ENCODE measurements at places on chromosomes 1 and 21.

DNA sequence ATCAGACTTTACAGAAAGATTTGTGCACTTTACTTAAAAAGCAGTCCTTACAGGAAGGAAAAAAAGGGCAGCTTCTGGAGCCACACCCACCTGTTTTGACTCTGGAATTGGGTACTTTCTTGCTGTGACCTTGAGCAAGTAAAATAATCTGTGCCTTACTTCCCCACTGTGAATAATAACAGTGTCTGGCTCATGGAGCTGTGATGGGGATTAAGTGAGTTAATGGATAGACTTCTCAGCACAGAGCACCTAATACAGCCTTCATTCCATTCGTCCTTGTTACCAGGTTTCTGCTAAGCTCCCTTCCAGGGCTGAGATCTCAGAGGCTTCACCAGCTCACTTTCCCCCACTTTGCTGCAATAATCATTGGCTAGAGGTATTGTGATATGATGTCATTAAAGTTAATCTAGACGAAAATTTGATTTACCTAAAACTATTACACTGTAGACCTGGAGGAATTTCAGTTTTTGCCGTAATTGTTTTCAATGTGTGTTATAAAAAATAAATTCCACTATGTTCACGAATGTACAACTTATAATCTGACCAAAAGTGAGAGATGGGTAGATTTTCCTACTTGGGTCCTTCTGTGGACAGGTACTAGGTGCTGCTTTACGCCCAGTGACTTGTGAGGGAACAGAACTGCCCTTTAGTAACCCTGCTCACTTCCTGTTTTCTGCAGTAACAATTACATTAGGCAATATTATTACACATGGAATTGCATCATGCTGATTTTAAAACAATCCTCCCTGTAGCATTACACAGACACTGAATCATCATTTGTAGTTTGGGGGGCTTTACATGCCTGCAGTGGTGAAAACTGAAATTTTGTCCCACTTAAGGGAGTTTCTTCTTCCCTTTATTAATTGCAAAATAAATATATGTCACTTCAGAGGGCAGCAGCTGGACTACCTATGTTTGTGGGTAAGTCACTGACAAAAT is 19.7 kb upstream of the ABCG1 start:
- peak; percentile 72 for DNase-seq

- DNase-seq = peak; percentile 75
These were observed 39.5 kb downstream of the TGFB2 start for GRCh38 chr1:218384581-218384993.

DNA sequence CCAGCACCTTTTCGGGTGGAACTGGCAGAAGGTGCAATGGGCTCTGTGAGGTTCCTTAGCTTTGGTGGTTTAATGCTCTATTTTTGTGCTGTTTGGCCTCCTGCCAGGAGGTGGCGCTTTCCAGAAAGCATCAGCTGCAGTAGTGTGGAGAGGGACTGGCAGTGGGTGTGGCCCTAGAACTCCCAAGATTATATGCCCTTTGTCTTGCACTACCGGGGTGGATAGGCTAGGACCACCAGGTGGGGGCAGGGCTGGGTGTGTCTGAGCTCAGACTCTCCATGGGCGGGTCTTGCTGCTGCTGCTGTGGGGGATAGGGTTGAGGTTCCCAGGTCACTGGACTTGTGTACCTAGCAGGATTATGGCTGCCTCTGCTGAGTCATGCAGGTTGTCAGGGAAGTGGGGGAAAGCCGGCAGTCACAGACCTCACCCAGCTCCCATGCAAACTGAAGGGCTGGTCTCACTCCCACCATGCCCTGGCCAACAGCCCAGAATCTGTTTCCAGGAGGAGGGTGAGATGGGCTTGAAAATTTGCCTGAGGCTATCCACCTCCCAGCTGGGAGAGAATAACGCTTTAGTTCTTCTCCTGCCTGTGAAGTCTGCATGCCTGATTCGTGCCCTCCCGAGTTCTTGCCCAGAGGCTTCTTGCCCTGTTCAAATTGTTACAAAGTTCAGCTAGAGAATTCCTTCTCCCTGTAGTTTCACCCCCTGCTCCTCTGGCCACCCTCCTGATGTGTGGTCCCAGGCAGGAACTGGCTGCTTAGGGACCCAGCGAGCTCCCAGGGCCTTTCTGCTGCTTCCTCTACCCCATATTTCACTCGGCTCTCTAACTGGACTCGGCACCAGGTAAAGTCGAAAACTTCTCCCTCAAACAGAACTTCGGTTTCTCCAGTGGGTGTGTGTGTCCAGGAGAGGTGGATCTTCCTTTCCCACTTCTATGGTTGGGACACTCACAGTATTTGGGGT is 76.5 kb upstream of the BTG3 start:
- no peak for DNase-seq

- DNase-seq = no peak
These were observed 37.2 kb downstream of the ZFYVE9 start for GRCh38 chr1:52179073-52179472.

DNA sequence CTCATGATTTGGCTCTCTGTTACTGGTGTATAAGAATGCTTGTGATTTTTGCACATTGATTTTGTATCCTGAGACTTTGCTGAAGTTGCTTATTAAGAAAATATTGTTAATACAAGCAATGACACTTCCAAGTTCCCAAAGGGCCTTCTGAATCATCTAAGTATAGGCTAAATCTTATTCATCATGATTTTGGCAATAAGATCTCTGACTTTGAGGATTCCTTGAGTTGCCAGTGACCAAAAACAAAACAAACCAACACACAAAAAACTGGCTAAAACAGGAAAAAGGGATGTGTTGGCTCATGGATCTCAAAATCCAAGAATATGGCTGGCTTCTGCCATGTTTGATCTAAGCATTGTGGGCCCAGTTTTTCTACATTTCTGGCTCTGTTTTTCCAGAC is 163.4 kb downstream of the HHIPL2 start:
- DNase-seq = no peak

DNA sequence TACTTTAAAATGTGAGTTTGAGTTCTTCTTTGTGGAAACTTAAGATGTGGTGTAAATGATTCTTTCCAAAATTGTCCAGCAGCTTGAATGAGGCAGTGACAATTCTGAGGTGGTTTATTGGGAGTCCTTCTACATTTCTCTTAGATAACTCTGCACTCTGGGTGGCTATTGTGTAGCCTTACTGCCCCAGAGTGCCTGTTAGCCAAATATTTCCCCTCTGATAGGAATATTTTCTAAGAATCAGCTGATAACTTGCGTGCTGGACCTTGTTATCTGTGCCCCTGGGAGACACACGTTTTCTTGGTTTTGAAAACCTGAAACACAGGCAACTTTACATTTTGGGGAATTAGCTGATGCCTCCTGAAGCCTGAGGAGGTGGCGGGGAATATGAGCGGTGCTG is 91.6 kb downstream of the CD247 start:
- no peak for DNase-seq
